ENCODE measurements at places on chromosomes 2 and 18.

GRCh38 chr2:8193686-8194615 is 487.9 kb upstream of the ID2 start:
- DNase-seq: no peak

DNA sequence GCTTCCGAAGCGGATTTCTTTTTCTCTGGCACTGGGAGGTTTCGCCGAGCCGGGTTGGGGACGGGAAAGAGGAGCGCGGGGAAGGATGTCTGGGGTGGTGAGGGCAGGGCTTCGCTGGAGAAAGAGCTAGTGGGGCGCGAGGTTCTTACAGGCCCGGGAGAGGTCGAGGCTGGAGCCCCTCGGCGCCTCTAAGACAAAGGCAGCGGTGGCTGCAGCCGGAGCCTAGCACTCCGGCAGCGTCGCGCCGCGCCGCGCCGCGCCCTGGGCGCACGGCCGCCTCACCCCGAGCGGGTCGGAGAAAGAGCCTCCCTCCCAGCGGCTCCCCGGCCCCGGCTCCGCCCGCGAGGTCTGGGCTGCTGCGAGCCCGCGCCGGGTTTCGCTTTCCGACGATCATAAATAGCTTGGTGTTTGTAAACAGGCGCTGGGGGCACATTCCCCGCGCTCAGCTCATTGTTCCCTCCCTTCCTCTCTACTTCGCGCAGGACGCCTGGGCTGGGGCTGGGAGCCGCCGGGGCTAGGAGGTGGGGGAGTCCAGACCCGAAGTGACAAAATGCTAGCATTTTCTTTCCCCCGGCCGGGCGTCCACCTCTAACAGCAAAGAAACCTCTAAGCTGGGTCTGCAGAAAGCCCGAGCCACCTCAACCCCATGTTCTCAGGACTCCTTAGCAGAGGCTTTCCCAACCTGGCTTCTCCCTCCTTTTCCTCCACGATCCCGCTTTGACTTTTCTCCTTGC is 813 bp upstream of the MEIS1 start:
- peak; percentile 52 for DNase-seq

GRCh38 chr18:52401236-52401635 is 61.2 kb downstream of the DCC start:
- DNase-seq: no peak

DNA sequence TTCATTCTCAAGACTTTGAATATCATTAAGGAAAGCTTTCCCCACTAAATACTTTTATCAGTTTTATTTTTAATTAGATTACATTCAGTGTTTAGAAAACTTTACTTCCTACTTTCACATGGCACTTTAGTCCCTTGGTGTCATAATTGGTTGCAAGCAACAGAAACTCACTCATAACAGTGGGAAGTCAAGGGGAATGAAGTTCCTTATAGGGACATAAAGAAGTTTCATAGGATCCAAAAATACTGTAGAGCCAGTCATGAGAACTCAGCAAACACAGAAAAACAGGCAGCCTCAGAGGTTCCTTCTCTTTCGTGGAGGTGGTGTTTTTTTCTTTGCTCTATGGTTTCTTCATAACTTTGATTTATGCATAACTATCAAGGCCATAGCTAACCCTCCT is 809.0 kb downstream of the BCL11A start:
- no peak for DNase-seq

DNA sequence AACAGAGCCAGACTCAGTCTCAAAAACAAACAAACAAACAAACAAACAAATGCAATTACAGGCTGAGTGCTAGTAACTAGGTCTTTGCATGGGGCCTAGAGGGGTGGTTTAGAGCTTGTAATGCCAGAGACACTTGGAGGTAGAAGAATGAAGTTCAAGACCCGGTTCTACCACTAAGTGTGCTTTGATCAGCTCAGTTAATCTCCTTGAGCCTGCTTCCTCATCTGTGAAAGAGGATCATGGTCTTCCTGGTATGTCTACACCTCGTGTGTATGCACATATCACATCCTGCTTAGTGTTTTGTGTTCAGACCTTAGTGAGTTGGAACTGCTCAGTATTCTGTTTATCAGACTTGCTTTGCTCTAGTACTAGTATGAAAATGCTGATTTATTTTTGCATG is 4.8 kb upstream of the ATP6V1C2 start:
- DNase-seq: no peak
